ENCODE measurements at places on chromosomes 12 and 14.

DNA sequence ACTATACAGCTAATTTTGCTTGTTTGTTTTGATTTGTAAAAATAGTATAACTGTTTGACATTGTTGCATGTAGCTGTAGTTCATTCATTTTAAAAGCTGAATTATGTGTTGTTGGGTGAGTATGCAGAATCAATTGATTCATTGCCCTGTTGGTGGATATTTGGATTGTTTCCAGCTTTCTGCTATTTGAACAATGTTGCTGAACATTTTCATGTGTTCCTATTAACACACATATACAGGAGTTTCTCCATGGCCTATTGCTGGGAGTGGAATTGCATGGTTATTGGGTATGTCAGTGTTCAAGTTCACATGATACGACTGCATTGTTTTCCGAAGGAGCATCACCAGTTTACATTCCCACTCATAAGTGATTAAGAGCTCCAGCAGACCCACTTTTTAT lies 75.3 kb downstream of the SRGAP1 start:
- no peak for DNase-seq

GRCh38 chr12:106248312-106248845 lies 559 bp upstream of the CKAP4 start:
- no peak for DNase-seq

DNA sequence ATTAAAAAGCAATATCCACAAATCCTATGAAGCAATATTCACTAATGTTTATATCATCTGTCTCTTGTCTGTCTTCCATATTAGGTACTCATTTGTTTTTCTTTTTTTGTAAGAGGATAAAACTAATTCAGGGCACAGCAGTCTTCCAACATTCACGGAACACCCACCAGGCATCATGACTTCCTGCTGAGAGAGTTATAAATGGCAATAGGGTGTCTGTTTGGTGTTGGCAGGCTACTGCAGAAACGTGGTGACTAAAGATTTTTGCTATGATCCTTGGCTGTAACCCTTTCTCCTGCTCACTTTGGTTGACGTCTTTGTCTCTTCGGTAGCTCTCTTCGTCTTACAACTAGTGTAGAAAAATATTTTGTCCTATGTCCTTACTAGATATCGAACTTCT lies 860.6 kb upstream of the MGAT4C start:
- DNase-seq = no peak

DNA sequence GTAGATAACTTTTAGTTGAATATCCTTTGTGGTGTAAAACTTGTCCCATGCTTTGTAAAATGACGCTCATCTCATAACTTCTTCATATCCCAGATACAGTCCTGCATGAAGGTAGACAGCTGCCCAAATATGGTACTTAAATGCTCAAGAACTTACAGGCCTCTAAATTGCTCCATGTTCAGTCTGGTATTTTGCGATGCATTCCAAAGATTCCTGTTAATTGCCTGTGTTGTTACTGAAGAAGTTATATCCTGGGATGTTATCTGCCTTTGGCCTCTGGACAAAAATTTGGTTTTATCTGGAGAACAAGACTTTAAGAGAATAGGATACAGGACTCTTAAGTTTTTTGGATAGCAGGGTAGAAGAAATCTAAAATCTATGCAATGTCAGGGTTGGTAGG lies 473.0 kb downstream of the PCNX1 start:
- DNase-seq = no peak

- no peak for DNase-seq
Measured at GRCh38 chr14:103537175-103537990, 8.4 kb downstream of the TRMT61A start.

DNA sequence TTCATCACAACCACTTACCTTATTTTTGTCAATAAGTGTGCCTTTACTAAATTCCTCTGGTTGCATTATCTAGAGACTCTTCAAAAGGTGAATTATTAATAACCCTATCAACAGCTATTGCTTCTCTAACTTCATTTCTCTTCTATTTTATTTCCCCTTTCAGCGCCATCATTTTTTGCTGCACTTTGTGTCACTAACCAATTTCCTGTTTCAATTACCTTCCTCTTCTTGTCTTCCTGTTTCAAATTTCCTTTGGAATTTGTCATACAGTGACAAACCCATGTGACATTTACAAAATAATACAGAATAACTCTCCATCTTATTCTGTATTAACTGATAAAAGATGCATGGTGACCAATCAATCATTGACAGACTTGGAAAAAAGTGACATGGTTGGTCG lies 12.2 kb upstream of the CLEC2A start:
- DNase-seq = peak; percentile 59

DNA sequence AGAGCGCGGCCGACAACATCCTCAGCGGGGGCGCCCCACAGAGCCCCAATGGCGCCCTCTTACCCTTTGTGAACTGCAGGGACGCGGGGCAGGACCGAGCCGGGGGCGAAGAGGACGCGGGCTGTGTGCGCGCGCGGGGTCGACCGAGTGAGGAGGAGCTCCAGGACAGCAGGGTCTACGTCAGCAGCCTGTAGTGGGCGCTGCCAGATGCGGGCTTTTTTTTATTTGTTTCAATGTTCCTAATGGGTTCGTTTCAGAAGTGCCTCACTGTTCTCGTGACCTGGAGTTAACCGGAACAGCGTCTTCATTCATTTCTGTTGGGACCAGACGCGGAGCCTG lies 103.8 kb upstream of the FKBP4 start:
- DNase-seq = no peak

- DNase-seq = no peak
Measured at GRCh38 chr14:99612071-99612737, 8.2 kb upstream of the CCDC85C start.

DNA sequence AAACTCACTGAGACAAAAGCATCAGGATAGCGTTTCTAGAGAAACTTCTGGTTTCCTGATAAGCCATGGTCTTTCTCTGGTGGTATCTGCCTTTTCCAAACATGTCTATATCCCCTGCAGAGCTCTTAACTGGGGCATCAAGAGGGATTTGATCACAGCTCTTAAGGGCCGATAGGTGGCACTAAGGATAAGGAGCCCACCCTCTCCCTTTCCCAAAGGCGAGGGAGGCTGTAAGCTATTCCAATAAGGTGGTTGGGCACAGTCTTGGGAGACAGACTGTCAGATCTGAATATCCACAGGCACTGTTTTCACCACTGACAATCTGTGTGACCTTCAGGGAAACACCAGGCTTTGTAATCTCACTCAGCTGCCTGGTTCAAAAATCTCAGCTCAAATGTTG lies 206.0 kb downstream of the ADGRD1 start:
- DNase-seq = no peak

GRCh38 chr14:65453807-65454480 lies 41.4 kb downstream of the FUT8 start:
- DNase-seq = no peak

- DNase-seq = peak; percentile 8
Measured at GRCh38 chr14:46344327-46344937, 307.1 kb downstream of the RPL10L start.

- no peak for DNase-seq
Measured at GRCh38 chr12:117228239-117228638, 38.0 kb upstream of the FBXO21 start.

DNA sequence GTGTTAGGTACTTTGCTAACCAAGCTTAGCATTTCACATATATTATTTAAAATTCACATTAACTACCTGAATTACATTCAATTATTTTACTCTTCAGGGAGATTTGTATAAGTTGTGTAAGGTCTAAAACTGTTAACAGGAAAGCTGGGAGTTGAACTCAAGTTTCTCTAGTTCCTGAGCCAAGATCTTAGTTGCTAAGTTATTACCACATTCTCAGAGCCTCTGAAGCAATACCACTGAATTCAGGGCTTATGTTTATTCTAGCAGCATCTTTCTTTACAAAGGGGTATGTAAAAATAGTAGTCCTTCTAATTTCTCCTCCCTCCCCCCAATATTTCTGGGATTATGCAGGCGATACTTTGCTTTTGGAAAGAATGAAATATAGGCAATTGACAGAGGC lies 786.8 kb downstream of the DIO2 start:
- no peak for DNase-seq

GRCh38 chr14:31360919-31361662 lies 59.3 kb downstream of the HEATR5A start:
- DNase-seq = no peak

- no peak for DNase-seq
Measured at GRCh38 chr12:30145684-30146032, 361.9 kb upstream of the TMTC1 start.

- DNase-seq = no peak
Measured at GRCh38 chr12:53056296-53056695, 6.4 kb downstream of the TNS2 start.

GRCh38 chr14:33788161-33788560 lies 162.7 kb downstream of the EGLN3 start:
- DNase-seq = no peak

- DNase-seq = no peak
Measured at GRCh38 chr12:56304872-56305590, 4.9 kb upstream of the CS start.

All from MV-4-11 (cell line).